Epithelial cell of prostate (primary cell): ENCODE measurements at places on chromosomes 12 and 14.

GRCh38 chr12:23600919-23601318 is 348.6 kb downstream of the SOX5 start:
- no peak for DNase-seq

DNA sequence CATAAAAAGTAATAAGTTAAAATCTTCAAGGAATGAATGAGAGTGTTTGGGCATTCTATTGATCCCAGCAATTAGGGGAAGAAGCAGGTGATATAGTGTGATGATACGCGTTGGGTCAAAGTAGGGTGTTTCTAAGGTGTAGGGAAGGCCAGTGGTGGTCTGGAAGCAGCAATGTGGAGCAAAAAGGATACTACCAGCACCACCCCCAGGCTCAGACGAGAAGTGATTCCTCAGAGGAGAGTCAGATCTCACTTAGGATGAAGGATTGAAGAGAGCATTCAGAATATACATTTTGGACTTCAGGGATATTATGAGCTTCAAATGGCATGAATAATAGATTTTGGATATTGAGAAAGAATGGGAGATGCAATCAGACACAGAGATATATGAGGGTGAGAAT is 497.6 kb downstream of the RMST start:
- DNase-seq: no peak

DNA sequence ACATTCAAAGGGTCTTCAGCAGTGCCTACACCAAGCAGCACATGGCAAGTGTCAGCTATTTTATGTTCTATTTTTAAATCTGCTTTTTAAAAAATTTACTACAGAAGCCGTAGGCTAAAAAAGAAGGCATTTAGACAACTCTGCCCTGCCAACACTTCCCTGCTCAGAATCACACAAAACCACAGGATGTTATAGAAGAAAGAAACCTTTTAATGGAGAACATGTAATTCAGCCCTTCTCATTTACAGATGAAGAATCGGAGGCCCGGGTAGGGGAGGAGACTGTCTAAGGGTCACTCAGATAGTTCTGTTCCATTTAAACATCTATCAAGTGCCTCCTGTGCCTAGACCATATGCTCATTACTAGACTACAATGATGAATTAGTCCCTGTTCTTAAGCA is 171.8 kb upstream of the NTF3 start:
- DNase-seq: no peak

DNA sequence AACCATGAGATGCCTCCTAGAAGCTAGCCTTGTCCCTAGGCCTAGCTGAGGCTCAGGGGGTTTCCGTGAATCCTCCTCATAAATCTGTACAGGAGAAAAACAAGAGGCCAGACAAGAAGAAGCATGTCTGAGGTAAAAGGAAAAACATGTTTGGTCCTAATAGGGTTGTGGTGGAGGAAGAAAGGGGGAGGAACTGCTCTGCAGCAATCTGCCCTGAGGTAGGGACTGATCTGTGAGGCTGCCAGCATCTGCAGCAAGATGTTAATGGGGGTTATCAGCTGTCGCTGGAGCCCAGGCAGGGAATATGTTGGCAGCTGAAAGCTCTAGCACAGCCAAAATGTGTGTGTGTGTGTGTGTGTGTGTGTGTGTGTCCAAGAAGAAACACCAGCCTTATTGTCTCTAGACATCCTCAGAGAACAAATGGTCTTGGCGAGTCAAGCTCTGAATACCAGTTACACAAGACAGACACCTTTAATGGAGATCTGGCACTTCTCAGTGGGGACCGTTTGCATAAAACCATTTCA is 218.5 kb downstream of the NUAK1 start:
- peak; percentile 73 for DNase-seq

DNA sequence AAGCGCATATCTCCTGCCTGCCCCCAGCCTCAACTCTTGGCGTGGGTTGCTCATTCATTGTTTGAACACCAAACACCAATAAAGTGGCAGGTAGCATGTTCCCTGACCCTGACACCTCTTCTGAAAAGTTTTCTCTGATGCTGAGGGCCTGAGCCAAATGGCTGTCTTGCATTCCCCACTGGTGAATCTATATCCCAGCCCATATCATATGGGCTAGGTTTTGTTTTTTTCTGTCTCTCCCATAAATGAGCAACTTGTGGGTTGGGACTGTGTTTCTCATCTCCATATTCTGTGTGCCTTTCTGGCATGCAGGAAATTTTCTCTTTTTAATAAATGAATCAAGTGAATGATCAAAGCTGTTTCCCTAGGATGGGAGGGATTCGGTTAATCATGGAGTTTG is 5.0 kb downstream of the MYO1A start:
- DNase-seq: no peak

DNA sequence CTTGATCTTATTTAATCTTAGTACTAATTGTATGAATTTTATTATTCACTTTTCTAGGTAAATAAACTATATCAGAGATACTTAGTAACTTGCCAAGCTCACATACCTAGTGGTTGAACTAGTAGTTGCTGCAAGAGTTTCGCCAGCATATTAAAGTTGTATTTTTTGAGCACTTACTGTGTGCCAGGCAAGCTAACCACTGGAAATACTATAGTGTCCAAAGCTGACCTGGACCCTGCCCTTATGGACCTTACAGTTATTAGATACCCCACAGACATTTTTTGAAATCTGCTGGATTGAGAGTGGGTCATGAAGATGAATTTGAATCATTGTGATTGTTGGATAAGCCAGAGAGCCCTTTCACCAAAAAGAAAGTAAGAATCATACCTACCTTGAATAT is 125.0 kb downstream of the RAD51B start:
- DNase-seq: no peak

GRCh38 chr12:27220055-27220987 is 23.8 kb upstream of the STK38L start:
- no peak for DNase-seq

DNA sequence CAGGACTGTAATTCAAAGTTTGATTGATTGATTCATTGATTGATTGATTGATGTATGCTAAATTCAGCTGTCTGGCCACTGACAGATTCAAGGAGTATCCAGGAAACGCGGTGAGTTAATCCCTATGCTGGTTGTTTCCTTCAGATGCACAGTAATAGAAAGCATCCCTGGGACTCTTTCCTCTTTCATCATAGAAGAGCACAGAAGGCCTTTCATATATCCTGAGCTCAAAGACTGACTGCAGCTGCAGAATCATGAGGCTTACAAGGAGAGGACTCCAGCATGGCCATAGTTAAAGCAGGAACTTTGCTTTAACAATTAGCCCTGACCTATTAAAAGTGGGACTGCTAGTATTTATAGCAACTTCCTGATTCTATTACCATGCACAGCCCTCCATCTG is 187.7 kb upstream of the TMTC1 start:
- no peak for DNase-seq

DNA sequence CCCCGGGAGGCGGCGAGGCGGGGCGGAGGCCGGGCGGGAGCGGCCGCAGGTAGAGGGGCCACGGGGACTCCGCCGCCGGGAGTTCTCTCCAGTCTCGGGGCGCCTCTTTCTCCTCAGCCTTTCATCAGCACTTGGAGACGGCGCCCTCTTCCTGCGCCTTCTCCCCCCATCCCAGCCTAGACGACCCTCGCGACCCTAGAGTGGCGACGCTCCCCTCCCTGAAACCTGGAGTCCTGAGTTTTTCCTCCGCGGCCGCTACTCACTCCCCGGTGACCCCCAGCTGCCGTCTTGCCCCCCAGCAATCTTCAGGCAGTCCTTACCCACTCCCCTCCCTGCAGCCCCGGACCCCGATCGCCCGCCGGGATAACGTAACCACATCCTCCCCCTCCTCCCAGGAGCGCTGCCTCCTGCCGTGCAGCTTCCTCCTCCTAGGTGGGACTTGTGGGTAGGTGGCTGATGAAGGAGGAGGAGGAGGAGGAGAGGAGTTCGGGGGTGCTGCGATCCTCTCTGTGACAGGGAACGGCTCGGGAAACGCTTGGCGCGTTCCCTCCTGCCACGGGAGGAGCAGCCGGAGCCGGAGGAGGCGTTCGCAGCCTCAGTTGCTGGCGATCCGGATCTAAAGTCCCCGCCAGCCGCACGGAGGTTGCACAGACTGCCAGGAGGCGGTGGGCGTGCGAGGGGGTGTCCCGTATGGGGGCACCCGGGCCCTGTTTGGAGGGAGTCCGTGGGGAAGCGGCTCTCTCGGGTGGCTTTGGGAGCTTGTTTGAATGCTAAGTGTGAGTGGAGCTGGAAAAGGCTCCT is 891 bp downstream of the PLEKHA5 start:
- DNase-seq: no peak

DNA sequence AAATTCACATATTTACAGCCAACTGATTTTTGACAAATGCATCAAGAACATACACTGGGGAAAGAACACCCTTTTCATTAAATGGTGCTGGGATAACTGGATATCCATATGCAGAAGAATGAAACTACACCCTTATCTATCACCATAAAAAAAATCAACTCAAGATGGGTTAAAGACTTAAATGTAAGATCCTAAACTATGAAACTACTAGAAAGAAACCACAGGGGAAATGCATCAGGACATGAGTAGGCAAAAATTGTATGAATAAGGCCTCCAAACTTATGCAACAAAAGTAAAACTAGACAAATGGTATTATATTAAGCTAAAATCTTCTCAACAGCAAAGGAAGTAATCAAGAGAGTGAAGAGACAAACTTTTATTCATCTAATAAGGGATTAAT is 242.6 kb downstream of the CPNE8 start:
- no peak for DNase-seq

DNA sequence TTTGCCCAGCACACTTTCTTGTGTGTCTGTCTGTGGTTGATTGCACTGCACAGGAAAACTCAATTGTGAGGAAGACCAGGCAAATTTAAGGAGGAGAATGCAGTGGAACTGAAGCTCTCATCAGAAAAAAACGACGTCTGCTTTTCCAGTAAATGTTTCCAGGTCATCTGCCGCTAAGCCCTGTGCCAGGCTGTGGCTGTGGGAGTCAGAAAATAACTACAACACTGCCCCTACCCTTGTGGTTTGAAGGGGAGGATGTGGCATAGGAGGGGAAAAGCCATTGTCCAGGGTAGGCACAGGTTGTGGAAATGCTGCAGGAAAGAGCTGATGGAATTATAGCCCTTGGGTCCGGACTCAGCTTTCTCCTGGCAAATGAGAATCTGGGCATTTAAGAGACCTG is 259.7 kb upstream of the TMEM132C start:
- no peak for DNase-seq

DNA sequence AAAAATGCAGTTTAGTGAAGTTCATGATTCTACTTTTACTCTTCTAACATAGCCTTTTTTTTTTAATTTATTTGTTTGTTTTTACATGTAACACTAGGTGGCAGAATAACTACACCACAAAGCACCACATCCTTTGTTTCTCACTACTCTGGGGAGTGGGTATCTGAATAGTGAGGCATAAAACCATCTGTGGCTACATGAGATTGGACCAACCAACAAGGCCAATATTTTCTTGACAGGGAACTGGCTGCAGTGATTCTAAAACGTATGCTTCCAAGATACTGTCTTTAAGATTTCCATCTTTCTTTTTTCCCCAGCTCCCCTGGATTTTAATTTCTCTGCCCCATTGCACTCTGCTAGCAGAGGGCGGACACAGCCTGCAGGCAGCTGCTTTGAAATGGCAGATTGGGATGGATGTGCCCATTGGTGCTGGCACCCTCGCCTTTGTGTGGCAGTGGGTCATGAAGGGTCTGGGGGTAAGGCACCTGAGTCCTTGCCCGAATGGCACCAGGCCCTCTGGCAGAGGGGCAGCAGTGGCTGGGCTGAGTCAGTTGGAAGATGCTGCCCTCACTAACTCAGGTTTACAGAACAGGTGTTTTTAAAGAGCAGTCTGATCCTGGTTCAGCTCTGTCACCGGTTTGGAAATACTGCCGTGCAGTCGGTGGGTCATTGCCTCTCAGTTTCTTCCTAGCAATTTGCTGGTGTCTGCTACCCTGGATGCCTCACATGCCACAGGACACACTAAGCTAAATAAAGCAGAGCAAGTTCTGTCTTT is 429.1 kb downstream of the RAD51B start:
- DNase-seq: no peak

- no peak for DNase-seq
Measured at GRCh38 chr14:31716208-31716607, 155.0 kb downstream of the NUBPL start.

GRCh38 chr14:51431741-51432140 is 191.7 kb downstream of the TMX1 start:
- DNase-seq: no peak

- DNase-seq: no peak
Measured at GRCh38 chr14:21868442-21869046, 194.9 kb upstream of the OR4E1 start.

GRCh38 chr12:51695241-51696010 is 104.4 kb downstream of the SCN8A start:
- DNase-seq: no peak

- no peak for DNase-seq
Measured at GRCh38 chr14:63701606-63702299, 26.1 kb downstream of the SGPP1 start.

- DNase-seq: no peak
Measured at GRCh38 chr12:108410689-108411088, 71.6 kb upstream of the CMKLR1 start.

- DNase-seq: no peak
Measured at GRCh38 chr12:50638482-50638880, 125.4 kb upstream of the ATF1 start.

GRCh38 chr12:115322275-115322674 is 638.3 kb upstream of the TBX3 start:
- DNase-seq: peak; percentile 46

DNA sequence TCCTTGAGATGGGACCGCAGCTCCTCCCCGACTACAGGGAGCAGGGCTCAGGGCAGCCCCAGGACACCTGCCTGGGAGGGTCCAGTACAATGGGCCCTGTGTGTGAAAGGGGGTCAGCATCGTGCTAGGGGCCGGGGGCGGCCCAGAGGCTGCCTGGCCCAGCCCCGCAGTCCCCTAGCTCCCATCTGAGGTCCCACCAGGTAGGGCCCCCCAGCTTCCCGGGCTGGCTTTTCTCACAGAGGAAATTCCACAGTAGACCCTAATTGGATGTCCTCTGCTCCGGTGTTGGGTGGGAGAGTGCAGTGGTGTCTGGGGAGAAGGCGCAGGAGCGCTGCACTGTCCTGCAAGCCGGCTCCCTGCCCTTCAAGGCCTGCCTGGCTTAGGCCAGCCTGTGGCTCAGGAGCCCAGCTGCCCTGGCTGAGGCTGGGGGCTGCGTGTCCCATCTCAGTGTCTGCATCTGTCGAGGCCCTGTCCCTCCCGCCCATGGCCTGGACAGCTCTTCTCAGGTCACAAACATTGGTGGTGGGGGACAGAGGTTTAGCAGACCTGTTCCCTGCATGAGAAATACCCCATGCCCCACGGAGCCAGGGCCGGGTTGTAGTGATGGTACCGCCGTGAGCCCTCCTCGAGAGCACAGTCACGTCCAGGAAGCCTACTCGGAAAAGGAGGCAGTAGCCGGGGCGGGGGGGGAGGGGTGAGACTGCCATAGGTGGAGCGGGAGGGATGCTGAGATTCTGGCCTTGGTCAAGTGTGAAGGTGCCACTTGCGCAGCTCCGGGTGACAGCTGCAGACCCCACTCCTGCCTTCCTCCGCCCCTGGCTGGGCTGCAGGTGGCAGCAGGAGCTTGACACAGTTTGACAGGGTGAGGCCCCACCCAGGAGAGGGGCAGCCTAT is 11.6 kb downstream of the HIP1R start:
- no peak for DNase-seq

DNA sequence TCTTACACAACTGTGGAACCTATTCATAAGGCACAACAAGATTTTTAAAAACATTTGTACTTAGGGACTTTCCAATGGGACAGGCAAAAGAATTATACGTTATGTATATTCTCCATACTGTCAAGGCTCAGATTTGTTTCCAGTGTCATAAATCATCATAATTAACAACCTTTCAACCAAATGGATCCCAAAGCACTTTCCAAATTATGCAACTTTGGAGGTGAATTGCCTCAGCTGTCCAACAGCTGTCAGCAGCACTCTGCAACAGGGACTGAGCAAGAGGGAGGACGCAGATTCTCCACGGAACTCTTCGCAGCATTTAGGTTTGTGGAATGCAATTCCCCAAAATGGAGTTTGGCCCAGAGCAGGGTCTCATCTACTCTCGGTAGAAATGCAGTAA is 186.6 kb downstream of the PAX9 start:
- DNase-seq: no peak
